ENCODE measurements at places on chromosomes 5 and 9. TPM values are rescaled to one million over a fixed set of nuclear protein-coding genes. Genes with fewer than 3 reads are reported as not detected.

The CTNND2 gene
- 2.1 TPM for total RNA-seq

- H3K4me3 ChIP-seq = no peak overlapping the region
- H3K27ac ChIP-seq = no peak overlapping the region
- no peak for DNase-seq
- peaks cover 4% of the 10 kb centered on the region for H3K4me1 ChIP-seq
- no peaks in the 10 kb centered on the region for H3K27me3 ChIP-seq
- no peaks in the 10 kb centered on the region for H3K36me3 ChIP-seq
Measured at GRCh38 chr9:91127653-91128052, 234.1 kb downstream of the AUH start.

The ENTPD2 gene
- total RNA-seq = 0.53 TPM

The SPINK7 gene
- total RNA-seq = 0.44 TPM

GRCh38 chr9:136578915-136579649 lies 33.2 kb upstream of the NOTCH1 start:
- H3K36me3 ChIP-seq = no peaks in the 10 kb centered on the region
- no peaks in the 10 kb centered on the region for H3K4me1 ChIP-seq
- no peak overlapping the region for H3K4me3 ChIP-seq
- no peaks in the 10 kb centered on the region for H3K27me3 ChIP-seq
- no peak for DNase-seq

All from adrenal gland (tissue), 19 donors.